ENCODE measurements at places on chromosomes 11 and 22.

DNA sequence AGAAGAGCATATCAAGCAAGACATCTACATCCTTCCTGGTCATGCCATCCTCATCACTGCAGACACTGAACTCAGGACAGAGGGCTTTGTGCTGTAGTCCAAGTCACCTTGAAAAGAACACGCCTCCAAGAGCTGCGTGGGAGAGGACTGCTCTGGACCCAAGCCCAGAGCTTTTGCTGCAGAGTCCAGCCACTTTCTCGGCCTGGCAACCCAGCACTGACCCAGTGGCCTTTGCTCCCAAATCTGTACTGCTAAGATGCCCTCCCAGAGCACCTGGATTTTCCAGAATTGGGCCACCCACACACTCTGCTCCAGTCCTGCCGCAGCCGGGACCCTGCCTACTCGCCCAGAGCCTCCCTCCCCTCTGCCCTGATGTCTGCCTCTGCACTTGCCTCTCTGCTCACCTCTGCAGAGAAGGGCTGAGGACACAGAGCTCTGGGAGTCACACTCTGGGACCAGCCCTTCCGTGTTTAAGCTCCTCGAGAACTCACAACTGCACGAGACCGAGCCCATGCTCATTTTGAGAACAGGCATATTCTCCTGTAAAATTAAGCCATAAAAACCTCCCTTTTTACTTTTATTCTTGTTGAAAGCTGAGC lies 83.8 kb upstream of the CSNK2A3 start:
- no peak for DNase-seq

GRCh38 chr22:26547426-26547825 lies 35.2 kb upstream of the TFIP11 start:
- DNase-seq, result no peak

- no peak for DNase-seq
Measured at GRCh38 chr11:19781351-19781750, 68.7 kb downstream of the NAV2 start.

GRCh38 chr11:8719211-8719649 lies 36.6 kb downstream of the RPL27A start:
- peak; percentile 78 for DNase-seq

- no peak for DNase-seq
Measured at GRCh38 chr11:121489823-121490222, 37.1 kb upstream of the SORL1-AS1 start.

GRCh38 chr22:29152045-29152953 lies 53.4 kb upstream of the EMID1 start:
- peak; percentile 16 for DNase-seq

GRCh38 chr11:131354251-131354701 lies 16.1 kb upstream of the NTM start:
- no peak for DNase-seq
